Activated naive CD4-positive, alpha-beta T cell (primary cell): ENCODE measurements at places on chromosomes 5 and 9.

- DNase-seq = no peak
Observed at GRCh38 chr5:14286574-14287421, 143.7 kb downstream of the TRIO start.

- no peak for DNase-seq
Observed at GRCh38 chr5:15834596-15835245, 334.7 kb downstream of the FBXL7 start.

GRCh38 chr5:82057051-82057450, 85.2 kb downstream of the ATG10 start:
- DNase-seq = no peak

DNA sequence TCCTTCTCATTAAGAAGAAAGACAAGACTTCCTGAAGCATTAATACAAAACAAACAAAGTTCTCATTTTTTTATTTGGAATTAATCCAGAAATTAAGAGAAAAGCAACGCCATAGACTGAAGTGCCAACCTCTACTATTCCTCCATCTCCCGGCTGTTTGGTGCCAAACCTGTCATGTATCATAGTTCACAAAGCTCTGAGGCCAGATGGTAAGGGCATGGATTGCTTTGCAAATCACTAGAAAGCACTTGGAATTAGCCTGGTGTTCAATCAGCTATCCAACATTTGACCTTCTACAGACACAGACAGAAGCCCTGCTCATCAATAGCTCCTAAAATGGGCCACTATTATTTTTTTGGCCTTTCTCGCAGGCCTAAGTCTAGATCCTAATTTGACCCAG, 33.8 kb downstream of the HTR1A start:
- DNase-seq = no peak

GRCh38 chr9:70076678-70077077, 33.0 kb downstream of the MAMDC2 start:
- no peak for DNase-seq

DNA sequence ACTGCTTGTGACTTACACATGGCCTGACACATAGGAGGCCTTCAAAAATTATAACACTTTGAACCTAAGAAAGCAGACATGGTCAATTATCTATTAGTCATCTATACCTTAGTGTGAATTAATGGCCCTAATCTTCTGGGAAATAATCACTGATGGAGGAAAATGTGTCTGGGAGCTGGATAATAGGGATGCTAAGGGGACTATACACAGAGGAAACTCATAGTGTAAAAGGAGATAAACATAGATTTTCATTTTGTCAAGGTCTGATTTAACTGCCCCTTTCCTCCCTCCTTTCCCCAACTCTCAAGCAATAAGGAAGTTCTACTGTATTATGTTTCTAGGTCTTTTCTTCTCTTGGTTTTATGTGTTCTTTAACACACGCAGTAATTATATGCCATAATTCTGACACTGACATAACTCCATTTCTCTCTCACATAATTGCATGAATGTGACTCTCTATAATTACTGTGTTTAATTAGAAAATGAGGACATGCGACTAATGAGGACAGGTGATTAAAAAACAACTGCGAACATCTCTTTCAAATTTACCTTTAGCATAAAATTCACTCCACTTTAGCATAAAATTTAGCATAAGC, 18.7 kb upstream of the PRELID2 start:
- DNase-seq = no peak

- no peak for DNase-seq
Observed at GRCh38 chr5:144421411-144421810, 250.7 kb downstream of the KCTD16 start.

DNA sequence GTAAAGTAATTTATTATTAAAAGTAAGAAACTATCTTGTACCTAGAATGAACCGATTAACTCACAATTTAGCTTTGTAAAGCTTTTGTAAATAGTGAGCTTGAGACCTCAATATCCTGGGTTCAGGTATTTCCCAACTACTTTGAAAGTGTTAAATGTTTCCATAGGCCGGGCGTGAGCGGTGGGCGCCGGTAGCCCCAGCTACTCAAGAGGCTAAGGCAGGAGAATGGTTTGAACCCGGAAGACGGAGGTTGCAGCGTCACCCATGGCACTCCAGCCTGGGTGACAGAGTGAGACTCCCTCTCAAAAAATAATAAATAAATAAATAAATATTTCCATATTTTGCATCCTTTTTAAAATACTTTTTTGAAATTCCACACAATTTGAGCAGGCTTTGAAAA, 1.5 kb upstream of the ANKH start:
- no peak for DNase-seq

- no peak for DNase-seq
Observed at GRCh38 chr9:91332546-91333231, 29.0 kb downstream of the AUH start.

- DNase-seq = no peak
Observed at GRCh38 chr5:149044453-149045088, 18.3 kb downstream of the SH3TC2 start.

GRCh38 chr5:71703941-71704340, 15.1 kb upstream of the CARTPT start:
- DNase-seq = no peak

DNA sequence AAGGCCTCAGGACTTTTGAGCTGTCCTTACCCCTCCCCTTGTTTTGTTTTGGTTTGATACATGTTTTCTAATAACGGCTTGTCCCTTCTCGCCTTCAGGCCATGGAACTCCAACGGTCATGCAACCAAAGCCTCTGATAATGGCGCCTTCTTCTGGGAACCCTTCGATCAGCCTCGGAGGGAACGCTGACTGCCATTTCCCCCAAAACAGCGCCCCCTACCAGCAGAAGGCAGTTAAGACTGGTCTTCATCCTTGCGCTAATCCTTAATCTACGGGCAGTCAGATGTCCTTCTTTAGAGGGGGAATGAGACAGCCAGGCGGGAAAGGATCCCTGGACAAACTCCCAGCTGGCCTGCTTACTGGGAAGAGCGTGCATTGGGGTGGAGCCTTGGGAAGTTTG, 276.6 kb downstream of the ICE1 start:
- DNase-seq = no peak

DNA sequence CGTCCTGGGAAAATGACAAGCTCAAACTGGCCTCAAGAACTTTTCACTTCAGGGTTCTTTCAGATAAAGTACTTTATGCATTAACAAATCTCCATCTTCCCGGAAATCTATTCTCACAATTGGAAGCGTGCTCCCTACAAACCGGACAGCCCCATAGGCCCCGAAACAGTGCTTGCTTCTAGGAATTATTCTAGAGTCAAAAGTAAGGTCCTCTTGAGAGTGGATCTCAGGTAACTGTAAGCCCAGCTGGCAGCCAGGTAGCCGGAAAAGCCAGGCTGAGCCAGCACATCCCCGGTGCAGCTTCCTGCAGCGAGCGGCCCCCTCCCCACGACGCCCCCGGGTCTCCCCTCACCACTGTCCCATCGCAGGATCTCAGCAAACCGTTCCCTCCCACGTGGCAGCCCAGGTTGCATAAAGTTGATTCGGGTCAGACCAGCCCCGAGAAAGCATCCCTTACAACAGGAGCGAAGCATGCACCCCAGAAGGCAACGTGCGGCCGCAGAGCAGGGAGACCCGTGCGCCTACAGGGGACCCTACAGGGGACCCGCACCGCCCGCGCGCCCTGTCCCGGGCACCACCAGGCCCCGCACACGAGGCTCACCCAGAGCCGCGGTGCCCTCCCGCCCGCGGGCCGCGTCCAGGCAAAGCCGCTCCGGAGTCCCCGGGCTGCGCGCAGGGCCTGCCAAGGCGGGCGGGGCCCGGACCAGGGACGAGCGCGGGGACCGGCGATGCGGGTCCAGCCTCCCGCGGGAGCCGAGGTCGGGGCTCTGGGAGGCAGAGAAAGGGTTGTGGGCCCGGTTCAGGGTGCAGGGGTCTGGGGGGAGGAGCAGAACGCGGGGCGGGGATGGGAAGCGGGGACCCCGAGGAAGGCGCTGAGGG, 920 bp downstream of the LPCAT1 start:
- DNase-seq = no peak

DNA sequence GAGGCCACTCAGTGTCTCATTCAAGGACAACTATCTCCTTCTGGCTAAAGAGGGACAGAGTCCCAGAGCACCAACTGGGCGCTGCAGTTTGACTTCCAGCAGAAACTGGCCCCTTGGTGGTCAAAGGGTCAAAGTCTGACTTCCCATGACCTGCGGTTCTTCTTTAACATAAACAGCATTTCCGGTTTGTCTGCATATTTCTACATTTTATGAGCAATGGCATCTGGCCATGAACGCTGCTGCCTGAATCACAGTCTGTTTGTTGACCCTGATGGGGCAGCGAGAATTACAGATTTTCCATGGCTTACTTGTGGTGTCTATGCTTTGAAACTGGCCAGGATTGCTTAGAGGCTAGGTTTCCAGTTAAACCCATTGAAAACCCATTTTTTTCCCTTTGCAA, 1.3 kb downstream of the TNFSF15 start:
- DNase-seq = no peak

DNA sequence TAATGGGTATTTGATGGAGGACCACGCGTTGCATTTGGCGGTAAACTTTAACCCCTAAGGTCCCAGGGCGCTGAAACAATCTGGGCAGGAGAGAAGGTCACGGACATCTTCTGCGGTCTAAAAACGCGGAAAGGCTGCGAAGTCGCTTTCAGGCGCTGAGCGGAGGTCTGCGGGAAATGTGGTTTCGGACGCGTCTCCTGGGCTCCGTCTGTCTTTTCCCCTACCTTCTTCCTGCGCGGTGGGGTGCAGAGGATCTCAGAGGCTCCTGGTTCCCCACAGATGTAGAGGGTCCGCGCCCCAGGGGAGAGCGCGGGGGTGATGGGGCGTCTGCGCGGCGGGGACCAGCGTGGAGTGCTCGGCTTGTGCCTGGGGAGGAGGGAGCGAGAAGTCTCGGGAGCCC, 58.4 kb downstream of the ZNF510 start:
- DNase-seq = no peak

DNA sequence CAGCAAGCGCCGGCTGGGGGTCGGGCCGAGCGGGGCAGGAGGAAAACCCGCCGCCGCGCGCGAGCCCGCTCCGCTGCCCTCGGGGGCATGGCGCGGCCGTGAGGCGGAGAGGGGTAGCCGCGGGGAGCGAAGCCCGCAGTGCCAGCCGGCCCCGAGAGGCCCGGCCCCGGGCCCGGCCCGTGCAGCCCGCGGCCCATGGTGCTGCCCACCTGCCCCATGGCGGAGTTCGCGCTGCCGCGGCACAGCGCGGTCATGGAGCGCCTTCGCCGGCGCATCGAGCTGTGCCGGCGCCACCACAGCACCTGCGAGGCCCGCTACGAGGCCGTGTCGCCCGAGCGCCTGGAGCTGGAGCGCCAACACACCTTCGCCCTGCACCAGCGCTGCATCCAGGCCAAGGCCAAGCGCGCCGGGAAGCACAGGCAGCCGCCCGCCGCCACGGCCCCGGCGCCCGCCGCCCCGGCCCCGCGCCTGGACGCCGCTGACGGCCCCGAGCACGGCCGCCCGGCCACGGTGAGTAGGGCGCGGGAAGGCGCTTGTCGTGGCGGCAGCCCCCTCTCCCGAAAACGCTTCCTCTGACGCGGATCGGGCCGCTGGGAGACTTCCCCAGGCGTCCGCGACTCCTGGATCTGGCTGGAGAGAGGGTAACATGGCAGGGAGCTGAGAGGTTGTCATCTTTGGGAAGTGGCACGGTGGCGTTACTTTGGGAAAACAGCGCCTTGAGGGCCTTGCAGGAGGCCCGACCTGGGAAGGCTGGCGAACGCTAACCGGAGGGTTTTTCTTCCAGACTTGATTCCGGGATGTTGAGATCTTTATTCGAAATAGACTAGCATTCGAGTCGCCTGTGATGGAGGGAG, 523 bp downstream of the MAML1 start:
- DNase-seq = no peak

DNA sequence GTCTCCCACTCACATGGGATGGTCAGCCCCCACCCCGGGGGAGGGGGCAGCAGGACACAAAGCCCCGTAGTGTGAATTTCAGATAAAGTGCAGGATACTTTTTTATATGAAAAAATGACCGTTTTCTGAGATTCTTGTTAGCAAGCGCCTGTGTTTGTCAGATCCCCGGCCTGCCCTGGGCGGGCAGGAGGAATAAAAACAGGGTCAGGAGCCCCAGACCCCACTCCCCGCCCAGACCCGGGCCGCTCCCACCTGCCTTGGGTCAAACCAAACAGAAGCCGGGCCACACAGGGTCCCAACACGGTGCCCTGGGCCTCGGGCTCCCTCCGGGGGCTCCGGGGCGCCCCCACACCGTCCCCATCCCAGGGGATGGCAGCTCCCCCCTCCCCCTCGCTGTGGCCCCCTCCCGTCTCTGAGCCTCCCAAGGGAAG, 13.5 kb upstream of the NRARP start:
- DNase-seq = no peak

- no peak for DNase-seq
Observed at GRCh38 chr9:91758491-91758981, 191.5 kb downstream of the ROR2 start.

DNA sequence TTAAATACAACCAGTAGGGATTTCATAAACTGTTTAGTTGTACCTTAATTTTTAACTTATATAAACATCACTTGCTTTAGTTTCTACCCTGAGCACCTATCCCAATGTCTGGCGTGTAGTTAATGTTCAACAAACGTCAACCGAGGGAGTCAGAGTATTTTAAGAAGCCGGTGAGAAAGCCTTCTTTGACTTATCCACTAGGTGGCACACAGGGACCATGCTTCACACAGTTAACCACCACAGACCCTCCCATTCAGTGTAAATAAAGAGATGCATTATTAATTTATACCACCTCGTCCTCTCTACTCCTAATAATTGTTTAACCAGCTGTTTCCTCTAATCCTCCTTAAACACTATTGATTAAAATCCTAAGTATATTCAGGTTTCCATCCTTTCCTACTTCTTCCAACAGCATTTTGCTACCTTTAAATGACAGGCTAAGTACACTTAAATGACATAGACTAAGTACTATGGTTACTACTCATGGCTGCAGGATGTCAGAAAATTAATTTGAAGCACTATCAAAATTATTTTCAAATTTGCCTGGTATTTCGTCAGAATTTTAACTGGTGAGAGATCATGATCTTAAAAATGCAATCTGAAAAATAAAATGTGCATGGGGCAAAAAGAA, 2.3 kb downstream of the HAPLN1 start:
- no peak for DNase-seq

DNA sequence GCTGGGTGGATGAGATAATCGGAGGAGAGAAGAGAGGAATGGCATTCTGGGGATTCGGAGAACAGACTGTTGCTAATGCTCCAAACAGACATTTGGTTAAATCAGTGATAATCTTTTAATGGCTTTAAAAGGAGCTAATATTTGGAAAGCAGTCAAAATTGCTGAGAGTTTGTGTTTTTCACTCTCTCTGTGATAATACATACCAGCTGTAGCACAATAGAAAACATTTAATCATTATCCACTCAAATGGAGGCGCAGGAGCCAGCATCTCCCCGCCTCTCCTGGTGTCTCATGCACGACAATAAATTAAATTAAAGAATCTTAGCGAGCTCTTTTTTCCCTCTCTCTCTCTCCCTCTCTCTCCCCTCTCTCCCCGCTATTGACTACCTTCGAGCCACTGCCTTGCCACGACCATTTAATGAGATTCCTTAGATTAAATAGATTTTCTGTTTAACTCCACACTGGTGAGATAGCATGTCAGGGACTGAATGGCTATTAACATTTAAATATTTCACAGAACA, 268.6 kb upstream of the MVB12B start:
- DNase-seq = no peak
